ENCODE measurements at places on chromosomes 5 and 9.

DNA sequence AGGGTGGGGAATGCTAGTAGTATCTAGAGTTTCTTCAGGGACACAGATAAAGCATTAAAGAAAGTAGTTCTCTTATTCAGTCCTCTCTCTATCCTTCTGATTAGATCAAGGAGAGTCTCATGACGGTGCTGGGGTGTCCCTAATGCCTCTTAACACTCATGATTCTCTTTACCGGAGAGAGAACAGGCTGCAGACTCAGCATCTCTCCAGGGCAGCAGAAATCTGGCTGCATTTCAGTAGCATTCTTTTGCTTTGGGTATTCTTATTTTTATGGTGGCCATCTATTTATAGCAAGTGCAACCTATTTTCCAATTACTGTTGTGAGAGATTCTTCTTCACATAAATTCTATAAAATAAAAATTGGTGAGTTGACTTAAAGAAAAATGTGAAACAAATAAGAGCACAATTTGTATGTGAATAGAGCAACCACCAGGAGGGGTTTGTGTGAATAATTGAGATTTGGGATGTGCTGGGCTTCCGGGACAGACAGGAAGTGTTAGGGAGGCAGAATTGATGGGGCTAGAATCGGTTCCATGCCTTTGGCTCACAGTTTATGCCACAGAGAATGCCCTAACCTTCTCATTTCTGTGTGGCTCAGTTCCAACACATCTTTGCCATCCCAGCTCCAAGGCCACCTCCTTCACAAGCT lies 23.8 kb upstream of the BOD1 start:
- no peak for DNase-seq

- no peak for DNase-seq
Measured at GRCh38 chr5:2905741-2906140, 154.3 kb upstream of the IRX2 start.

DNA sequence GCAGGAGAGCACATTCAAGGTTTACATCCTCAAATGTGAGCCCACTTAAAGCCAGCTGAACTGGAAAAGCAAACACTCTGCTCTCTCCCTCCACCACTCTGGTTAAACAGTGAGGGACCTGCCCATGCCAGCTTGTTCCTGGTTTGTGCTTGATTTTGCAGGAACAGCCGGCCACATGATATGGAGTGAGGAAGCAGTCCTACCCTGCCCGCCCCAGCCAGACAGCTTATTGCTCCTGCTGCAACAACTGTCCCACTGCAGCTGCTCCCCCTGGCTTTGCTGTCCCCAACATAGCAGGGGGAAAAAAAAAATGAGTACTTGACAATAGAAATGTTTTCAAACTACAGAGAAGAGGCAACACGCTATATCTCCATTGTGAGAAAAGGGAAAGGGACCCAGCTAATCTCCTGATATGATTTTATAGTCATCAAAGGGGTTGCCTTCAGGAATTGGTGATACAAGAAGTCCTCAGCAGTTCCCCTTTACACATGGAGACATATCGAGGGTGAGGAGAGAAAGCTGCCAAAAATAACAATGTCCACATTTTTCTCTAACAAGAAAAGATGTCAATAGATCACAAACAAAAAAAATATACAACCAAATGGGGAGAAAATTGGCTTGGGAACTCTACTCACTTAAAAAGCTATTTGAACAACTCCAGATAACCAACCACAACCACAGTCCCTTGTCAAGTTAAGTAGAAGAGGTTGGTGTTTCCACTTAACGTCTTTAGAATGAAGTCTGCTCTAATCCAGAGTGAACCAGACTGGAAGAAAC lies 4.6 kb downstream of the MYO10 start:
- peak; percentile 83 for DNase-seq

GRCh38 chr5:127013407-127013806 lies 17.0 kb downstream of the MARCHF3 start:
- no peak for DNase-seq

DNA sequence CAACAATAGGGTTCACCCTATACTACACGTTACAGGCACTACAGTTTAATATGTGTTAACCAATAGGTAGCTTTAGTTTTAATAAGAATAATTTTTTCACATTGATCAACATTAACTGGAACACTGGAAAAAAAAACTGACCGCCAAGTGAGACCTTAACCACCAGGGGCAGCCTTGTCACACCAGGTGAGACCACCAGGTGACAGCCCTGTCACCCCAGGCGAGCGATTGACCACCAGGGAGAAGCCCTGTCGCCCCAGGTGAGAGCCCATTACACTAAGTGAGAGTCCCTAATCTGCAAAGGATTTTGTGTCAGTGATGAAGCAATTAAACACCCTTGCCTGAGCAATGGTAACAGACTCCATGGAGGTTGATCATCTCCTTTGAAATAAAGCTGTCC lies 75.4 kb upstream of the SYK start:
- DNase-seq, result no peak

- no peak for DNase-seq
Measured at GRCh38 chr9:3244963-3245653, 280.7 kb downstream of the RFX3 start.

DNA sequence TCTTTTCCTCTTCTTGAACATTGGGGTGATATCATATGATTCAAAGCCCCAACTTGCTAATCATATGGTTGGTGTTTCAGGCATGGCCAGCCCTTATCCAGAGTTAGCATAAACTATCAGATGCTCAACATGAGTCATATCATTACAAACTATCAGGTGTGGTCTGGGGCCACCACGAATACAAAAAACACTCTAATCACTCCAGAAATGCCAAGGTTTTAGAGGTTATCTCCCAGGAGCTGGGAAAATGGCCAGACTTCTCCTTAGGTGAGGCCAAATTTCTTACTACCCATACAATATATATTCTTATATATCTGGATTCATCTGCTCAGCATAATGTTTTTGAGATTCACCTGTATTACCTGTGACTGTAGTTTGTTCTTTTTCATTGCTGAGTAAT lies 210.5 kb downstream of the CCDC171 start:
- DNase-seq, result no peak

DNA sequence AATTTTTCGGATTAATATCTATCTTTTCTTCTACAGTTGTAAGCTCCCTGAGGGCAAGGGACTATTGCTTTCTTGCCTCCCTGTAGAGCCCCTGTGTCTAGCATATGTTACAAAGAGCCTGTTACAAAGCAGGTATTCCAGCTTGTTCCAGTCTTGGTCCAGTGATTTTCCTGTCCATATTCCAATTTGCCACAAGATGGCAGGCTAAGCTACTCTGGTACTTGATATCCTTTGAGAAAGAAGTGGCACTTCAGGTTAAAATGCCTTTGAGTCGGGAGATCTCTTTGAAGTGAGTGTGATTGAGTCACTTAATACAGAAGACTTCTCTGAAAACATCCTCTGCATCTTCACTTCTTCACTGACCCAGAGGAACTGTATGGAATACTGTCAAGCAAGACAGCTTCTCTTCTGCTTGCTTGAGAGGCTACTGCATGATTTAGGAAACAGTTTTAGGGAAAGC lies 24.5 kb downstream of the CAVIN4 start:
- no peak for DNase-seq

- DNase-seq, result no peak
Measured at GRCh38 chr9:126589349-126589748, 24.4 kb upstream of the LMX1B start.

DNA sequence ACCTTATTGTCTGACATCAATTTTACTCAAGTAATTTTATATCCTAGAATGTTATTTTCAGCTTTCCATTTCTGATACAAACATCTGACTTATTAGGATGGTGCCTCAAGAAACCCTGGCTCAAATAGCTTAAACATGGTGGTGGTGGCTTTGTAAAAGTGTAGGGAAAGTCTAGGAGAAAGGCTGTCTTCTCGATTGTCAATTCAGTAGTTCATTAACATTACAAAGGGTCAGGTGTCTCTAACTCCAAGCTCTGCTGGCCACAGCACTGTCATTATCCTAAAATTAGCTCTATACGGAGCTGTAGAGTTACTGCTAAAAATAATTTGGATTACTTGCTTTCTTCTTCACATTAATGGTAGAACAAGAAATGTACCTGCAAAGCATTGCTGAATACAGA lies 1360.1 kb upstream of the CDH6 start:
- no peak for DNase-seq

DNA sequence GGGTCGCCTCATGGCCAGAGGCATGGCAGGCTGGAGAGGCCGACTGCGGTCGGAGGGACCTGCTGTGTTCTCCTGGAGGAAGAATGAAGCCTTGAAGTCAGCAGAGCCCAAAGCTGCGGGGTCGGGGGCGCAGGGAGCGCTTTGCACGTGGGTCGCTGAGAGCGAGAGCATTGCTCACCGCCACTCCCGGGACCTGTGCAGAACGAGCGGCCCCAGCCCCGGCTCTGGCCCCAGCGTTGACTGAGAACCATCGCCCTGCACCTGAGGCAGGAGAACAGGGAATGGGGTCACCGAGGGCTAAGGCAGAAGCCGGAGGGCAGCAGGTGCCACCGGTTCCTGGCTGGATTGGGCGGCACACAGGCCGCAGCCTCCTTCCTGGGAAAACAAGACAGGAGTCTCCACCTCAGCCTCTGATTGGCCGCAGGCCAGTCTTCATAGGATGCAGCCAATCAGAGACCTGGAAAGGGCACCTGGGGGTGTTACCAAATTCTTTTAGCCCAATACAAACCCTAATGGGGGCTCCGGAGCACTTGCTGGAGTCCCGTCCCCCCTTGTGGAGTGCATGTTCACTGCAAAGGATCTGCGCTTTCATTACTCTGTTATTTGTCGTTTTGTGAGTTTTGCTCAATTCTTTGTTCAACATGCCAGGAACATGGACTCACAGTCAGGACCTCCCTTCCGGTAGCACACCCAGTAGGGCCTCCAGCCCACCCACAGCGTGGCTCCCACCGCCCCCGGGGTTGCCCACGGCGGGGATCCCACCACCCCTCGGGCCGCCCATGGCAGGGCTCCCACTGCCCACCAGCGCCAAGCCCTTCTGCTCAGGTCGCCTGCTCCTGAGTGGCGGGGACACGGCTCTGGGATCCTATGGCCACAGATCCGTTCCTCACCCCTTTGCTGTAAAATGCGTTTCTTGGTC lies 24.7 kb upstream of the SLC6A19 start:
- DNase-seq, result no peak

GRCh38 chr9:108074900-108075299 lies 585.3 kb upstream of the KLF4 start:
- DNase-seq, result no peak

DNA sequence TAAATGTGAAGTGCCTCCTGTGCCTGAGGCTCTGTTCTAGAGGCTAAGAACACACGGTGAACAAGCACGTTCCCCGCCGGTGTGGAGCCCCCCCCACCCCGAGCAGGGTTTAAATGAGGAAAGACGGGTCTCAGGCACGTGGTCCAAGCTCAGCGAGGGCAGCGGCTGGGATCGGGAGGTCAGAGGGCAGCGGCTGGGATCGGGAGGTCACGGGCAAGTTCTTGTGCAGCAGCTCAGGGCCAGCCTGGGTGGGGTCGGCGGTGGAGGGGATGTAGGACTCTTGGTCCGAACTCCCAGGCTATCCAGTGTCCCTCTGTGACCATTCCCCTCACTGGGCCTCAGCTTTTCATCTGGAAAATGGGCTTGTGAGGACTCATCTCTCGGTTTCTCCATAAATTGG lies 2.7 kb upstream of the GBGT1 start:
- DNase-seq, result no peak

Measured in transverse colon (tissue), 4 donors.